IPS DF 6.9 (cell line): ENCODE measurements at places on chromosomes 6 and 20.

- no peaks in the 10 kb centered on the region for H3K4me1 ChIP-seq
- H3K27me3 ChIP-seq: no peaks in the 10 kb centered on the region
- H3K36me3 ChIP-seq: no peaks in the 10 kb centered on the region
- H3K4me3 ChIP-seq: no peak overlapping the region
These were observed 532.3 kb downstream of the MAFB start for GRCh38 chr20:40156600-40157317.

DNA sequence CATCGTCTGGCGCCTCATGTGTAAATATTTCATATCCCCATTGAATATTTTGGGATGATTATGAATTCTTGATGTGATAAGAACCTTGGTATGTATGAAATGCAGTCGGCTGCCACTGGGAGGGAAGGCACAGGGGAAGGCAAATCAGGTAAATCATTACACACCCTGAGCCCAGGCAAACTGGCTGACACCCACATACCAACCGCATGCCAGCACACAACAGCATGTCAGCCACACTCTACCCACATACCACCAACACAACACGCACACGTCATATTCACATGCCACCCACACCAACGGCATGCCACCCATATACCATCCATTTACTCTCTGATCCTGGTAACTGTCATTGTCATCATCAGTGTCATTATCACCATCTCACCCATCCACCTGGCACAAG lies 28.3 kb upstream of the MDGA1 start:
- DNase-seq: no peak
- H3K4me1 ChIP-seq: 0 out of 2 replicates have a peak, but pooled peaks cover 1% of the 10 kb centered on the region
- no peaks in the 10 kb centered on the region for H3K27me3 ChIP-seq
- H3K4me3 ChIP-seq: no peak overlapping the region
- no peaks in the 10 kb centered on the region for H3K36me3 ChIP-seq
- no peak overlapping the region for H3K27ac ChIP-seq

DNA sequence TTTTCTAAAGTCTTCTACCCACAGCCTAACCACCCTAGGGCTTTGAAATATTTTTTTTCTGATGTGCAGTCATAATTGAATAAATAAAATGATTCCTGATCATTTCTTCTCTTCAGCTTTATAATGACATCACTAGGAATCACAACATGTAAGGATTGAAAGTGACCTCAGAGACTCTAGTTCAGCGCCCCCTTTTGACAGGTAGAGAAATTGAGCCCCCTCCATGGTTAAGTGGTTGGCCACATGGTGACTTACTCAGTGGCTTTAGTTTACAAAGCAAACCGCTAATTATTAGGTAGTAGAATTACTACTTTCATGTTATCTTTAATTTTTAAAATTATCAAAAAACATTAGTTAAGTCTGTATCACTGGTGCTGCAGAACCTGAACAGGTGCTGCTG lies 13.3 kb upstream of the SLC2A12 start:
- no peaks in the 10 kb centered on the region for H3K27me3 ChIP-seq
- peaks cover 2% of the 10 kb centered on the region; the same call in 1 of the 2 replicates for H3K4me1 ChIP-seq
- H3K27ac ChIP-seq: no peak overlapping the region

GRCh38 chr6:11779329-11780096 lies 910 bp upstream of the ADTRP start:
- no peak overlapping the region for H3K27ac ChIP-seq
- DNase-seq: no peak
- no peaks in the 10 kb centered on the region for H3K36me3 ChIP-seq
- H3K4me3 ChIP-seq: no peak overlapping the region

GRCh38 chr6:143961886-143962878 lies 45.9 kb downstream of the PLAGL1 start:
- H3K27me3 ChIP-seq: peaks cover 74% of the 10 kb centered on the region
- H3K27ac ChIP-seq: no peak overlapping the region
- peaks cover 12% of the 10 kb centered on the region for H3K4me1 ChIP-seq
- no peaks in the 10 kb centered on the region for H3K36me3 ChIP-seq

- no peak overlapping the region for H3K27ac ChIP-seq
- H3K36me3 ChIP-seq: peaks cover 3% of the 10 kb centered on the region; the same call in 1 of the 2 replicates
- peaks cover 4% of the 10 kb centered on the region; the same call in 1 of the 2 replicates for H3K4me1 ChIP-seq
- H3K4me3 ChIP-seq: peak overlapping the region; percentile 90
These were observed 672 bp downstream of the CEP43 start for GRCh38 chr6:166999884-167000253.

GRCh38 chr20:45976086-45976485 lies 4.1 kb upstream of the ZNF335 start:
- H3K36me3 ChIP-seq: no peaks in the 10 kb centered on the region
- H3K27ac ChIP-seq: no peak overlapping the region
- no peak for DNase-seq
- H3K4me3 ChIP-seq: no peak overlapping the region
- H3K4me1 ChIP-seq: no peaks in the 10 kb centered on the region; the same call in 1 of the 2 replicates

- DNase-seq: no peak
- H3K4me3 ChIP-seq: no peak overlapping the region
- no peak overlapping the region for H3K27ac ChIP-seq
- no peaks in the 10 kb centered on the region for H3K36me3 ChIP-seq
- no peaks in the 10 kb centered on the region for H3K27me3 ChIP-seq
These were observed 460.3 kb downstream of the UTRN start for GRCh38 chr6:144745439-144745838.
